Heart right ventricle (tissue), 16 donors: ENCODE measurements at places on chromosomes 16 and 17. TPM values are rescaled to one million over a fixed set of nuclear protein-coding genes. Genes with fewer than 3 reads are reported as not detected.

Gene ITGA2B
- 0.30 TPM for polyA plus RNA-seq

Gene CHRNE
- polyA plus RNA-seq = 0.71 TPM

Gene GPR142
- not detected for polyA plus RNA-seq

Gene PIRT
- polyA plus RNA-seq = not detected

Gene EFNB3
- 0.64 TPM for polyA plus RNA-seq

Gene TAT
- polyA plus RNA-seq = not detected

Gene HIC1
- polyA plus RNA-seq = 14.3 TPM

DNA sequence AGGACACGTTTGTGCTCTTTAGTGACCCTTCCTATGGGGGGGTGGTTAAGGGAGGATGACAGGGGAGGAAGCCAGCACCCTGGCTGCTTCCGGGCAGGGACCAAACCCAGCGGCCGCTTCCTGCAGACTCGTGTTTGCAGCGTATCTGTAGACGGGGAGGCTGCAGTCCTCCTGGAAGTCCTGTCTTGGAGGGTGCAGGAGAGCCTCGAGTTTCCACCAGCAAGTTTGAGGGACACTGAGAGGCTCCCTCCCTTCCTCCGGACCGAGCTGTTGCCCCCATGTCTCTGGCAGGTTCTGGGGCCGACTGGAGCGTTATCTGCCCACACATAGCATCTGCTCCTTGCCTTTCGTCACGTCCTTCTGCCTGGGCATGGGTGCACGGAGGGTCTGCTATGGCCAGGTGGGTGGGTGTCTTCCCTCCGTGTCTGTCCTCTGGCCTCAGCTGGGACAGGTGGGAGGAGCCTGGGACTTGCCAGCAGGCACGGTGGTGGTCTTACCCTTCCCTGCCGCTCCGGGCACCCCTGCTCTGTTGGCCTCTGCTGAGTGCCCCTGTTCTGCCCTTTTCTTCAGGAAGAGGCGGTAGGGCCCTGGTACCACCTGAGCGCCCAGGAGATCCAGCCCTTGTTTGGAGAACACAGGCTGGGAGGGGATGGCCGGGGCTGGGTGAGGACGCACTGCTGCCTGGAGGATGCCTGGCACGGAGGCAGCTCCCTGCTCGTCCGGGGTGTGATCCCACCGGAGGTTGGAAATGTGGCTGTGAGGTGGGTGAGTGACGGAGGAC, 8.8 kb downstream of the ENGASE start:
- DNase-seq = no peak

GRCh38 chr17:57948555-57949420, 6.4 kb downstream of the CUEDC1 start:
- DNase-seq = no peak

DNA sequence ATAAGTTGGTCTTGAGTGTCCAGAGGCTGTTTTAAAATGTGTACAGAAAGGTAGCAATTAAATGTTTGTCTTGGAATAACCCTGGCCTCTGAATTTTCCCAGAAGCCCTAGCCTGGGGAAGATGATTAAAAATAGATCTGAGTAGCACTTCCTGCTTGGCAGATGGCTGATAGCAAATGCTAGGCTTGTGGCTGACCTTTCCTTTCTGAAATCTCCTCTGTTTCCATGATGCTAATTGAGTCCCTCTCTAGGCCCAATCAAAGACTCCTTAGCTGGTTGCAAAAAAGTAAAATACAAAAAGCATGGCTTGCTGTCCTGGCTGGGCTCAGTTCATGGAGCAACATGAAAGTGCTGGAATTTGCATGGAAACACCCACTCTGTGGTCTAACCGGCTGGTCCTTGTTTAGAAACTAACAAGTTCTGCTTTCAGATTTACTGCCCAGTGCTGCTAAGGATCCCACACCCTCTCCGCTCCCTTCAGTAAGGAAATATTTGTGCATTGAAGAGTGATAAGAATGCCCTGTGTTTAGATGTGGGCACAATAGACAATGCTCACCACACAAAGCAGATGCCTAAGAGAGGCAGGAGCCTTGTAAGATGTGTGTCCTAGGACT, 40.8 kb downstream of the YPEL2 start:
- DNase-seq = no peak

DNA sequence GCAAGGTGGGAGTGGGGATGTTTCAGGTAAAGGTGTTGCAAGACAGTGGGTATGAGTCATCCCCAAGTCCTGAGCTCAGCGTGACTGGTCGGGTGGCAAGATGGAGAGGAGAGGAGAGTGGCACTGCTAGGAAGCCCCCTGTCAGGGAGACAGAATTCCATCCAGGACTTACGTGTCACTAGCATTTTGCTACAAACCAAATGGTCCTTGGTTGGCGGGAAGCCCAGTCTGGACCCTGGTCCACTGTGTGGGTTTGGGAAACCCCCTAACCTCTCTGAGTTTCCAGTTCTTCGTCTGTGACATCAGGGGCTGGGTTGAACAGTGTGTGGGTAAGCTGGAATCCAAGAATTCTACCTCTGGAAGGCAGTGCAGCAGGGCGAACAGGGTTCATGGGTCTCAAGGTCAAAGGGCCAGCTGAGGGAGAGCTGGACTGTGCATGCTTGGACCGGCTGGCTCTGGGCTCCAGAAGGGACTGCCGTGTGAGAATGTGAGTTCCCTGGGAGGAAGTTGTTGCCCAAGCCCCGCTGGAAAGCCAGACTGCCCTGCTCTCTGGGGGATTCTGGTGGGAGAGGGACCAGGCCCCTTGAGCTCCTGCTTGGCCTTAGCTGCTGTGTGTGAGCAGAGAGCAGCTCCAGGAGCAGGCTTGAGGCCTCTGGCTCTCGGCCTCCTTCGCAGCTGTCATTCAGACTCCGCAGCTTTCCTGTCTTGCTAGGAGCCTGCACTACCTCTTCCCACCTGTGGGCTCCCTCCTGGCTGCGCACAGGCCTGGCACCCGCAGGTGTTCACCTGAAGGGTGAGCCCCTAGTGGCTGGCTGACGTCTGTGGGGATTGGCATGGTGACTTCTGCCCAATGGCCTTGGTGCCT, 84.6 kb downstream of the NT5M start:
- peak; percentile 35 for DNase-seq

GRCh38 chr16:78681743-78682142, 582.3 kb downstream of the WWOX start:
- no peak for DNase-seq

- no peak for DNase-seq
Measured at GRCh38 chr17:65307081-65307960, 170.2 kb downstream of the RGS9 start.

DNA sequence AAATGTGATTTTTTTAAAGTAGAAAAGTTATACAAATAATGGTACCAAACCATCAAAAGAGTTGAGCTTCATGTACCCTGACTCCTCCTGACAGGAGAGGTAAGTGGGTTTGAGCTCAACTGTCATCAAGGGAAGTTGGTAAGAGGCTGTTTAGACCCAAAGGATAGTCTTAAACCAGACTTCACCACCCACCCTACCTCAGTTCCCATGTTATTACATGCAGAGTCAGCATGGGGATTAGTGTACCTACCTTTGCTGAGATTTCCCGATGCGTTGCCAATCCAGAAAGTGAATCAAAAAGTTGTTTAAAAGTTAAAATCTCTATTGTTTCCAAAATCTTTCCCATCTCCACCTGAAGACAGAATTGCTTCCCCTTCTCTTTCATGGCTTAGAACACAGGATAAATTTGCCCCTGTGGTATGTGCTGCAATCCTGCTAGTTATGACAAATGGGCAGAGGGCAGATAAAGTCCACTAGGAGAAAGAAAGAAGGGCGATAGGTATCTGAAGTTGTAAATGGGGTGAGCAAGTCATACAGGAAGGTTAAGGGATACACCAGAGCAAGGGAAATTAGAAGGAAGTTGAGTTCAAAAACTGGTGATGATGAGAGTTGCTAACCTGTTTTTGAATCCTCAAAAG, 72.8 kb downstream of the NEUROD2 start:
- no peak for DNase-seq

DNA sequence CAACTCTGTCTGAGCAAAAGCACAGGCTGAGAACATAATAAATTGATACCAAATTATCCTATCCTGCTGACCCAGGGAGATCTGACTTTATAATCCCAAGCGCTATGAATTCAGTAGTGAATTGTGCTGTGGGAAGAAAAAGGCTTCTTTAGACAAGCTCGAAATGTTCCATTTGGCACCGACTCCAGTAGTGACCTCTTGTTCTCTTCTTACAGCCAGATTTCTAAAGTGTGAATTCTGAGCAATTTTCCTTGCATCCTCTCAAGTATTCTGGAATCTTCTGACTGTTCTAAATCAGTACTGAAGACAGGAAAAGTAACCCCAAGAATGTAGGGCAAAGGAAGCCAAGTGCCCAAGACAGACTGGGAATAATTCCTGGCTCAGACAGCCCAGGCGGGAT, 58.2 kb downstream of the CDYL2 start:
- no peak for DNase-seq

- no peak for DNase-seq
Measured at GRCh38 chr17:35773679-35774425, 13.2 kb downstream of the C17orf50 start.

GRCh38 chr16:83939266-83939855, 13.7 kb upstream of the OSGIN1 start:
- DNase-seq = no peak

DNA sequence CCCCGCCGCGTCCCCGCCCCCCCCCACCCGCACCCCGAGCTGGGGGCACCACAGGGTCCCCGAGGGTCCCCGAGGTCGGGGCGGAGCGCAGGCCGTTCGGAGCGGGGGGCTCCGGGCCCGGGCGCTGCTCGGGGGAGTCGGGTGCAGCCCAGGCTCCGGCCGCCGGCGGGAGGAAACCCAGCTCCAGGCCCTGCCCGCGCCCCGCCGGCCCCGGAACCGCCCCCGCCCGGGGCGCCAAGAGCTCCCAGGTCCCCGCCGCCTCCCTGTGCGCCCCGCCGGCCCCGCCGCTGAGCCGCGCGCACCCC, 33.2 kb upstream of the RPH3AL start:
- no peak for DNase-seq

GRCh38 chr16:24721830-24722238, 7.6 kb upstream of the TNRC6A start:
- DNase-seq = no peak

DNA sequence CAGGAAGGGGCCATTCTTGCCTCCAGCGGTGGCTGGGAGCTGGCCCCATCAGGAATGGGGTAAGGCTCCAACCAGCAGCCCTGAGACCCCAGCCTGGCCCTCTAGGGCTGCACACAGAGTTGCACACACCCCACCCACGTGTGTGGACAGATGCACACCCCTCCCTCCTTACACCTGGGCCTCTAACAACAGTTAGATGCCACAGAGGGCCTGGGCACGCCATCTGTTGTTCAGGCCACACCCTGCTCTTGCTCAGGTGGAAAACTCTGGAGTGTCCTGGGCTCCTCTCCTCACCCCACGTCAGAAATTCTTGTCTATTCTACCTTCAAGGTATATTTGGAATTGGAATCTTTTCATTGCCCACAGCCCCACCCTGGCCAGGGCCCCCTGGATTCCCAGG, 13.3 kb upstream of the RAI1 start:
- DNase-seq = no peak

- no peak for DNase-seq
Measured at GRCh38 chr17:18626152-18626870, 17.9 kb downstream of the TBC1D28 start.

DNA sequence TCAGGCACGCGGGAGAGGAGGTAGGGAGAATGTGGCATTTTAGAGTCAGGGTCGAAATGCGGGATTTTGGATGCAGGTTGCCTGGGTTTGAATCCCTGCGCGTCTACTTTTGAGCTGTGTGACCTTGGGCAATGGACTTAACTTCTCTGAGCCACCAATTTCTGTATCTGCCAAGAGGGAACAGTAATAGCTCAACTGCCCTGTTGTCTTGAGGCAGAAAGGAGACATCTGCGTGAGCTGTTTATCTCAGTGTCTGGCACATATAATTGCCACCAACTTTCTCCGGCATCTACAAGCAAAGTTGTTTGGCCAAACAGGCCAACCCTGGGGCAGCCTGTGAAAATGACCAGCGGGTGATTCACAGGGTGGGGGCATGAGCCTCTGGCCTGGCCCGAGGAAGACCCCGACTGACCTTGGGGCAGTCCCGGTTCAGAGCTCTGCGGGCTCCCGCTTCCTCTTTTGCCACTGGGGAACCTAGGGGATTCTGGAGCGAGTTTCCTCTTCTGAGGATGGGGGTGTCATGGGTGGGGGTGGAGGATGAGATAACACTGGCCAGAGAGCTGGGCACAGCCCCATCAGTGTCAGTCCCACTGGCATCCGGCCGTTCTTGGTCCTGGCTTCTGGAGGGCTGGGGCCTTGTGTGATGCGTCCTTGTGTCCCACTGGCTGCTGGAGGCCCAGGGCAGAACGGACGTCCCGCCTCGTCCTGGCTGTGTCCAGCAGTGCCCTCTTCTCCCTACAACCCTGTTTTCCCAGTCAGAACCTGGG, 1.3 kb downstream of the SNN start:
- DNase-seq = peak; percentile 63

- no peak for DNase-seq
Measured at GRCh38 chr17:73900516-73900915, 256.3 kb upstream of the SDK2 start.
